ENCODE measurements at places on chromosomes 16 and 17. TPM values are rescaled to one million over a fixed set of nuclear protein-coding genes. Genes with fewer than 3 reads are reported as not detected.

KCNG4 gene
- total RNA-seq = not detected

ZNF668 gene
- total RNA-seq = 14.3 TPM

COG1 gene
- 34.7 TPM for total RNA-seq

NETO2 gene
- 1.9 TPM for total RNA-seq

GAS7 gene
- 5.8 TPM for total RNA-seq

ABCC12 gene
- 0.40 TPM for total RNA-seq

PDE6G gene
- total RNA-seq = not detected

KRT40 gene
- not detected for total RNA-seq

TMEM98 gene
- 5.9 TPM for total RNA-seq

SLC6A2 gene
- not detected for total RNA-seq

IRX6 gene
- total RNA-seq = 0.39 TPM

NFE2L1 gene
- 1,180 TPM for total RNA-seq

OSGIN1 gene
- total RNA-seq = 14.4 TPM

MT4 gene
- not detected for total RNA-seq

G6PC1 gene
- not detected for total RNA-seq

UNK gene
- 10.4 TPM for total RNA-seq

PHAF1 gene
- 63.4 TPM for total RNA-seq

SLC4A1 gene
- total RNA-seq = not detected

COL1A1 gene
- total RNA-seq = 6.2 TPM

RHOT2 gene
- total RNA-seq = 41.6 TPM

AFMID gene
- total RNA-seq = 14.3 TPM

PERCC1 gene
- total RNA-seq = not detected

MYO15A gene
- total RNA-seq = 0.31 TPM

GRAPL gene
- total RNA-seq = not detected

AATK gene
- total RNA-seq = 0.10 TPM

RHOT1 gene
- total RNA-seq = 67.5 TPM

ASPSCR1 gene
- total RNA-seq = 24.0 TPM

OR1F1 gene
- total RNA-seq = not detected

NXN gene
- total RNA-seq = 55.6 TPM

UMOD gene
- not detected for total RNA-seq

MT1G gene
- 3.5 TPM for total RNA-seq

LAT gene
- 0.49 TPM for total RNA-seq

KRT39 gene
- not detected for total RNA-seq

ARHGDIG gene
- not detected for total RNA-seq

RCVRN gene
- total RNA-seq = not detected

ADAT1 gene
- 44.8 TPM for total RNA-seq

PYDC1 gene
- not detected for total RNA-seq

LRRC37A gene
- 1.8 TPM for total RNA-seq
